T-helper 22 cell (primary cell): ENCODE measurements at places on chromosomes 16 and 17.

DNA sequence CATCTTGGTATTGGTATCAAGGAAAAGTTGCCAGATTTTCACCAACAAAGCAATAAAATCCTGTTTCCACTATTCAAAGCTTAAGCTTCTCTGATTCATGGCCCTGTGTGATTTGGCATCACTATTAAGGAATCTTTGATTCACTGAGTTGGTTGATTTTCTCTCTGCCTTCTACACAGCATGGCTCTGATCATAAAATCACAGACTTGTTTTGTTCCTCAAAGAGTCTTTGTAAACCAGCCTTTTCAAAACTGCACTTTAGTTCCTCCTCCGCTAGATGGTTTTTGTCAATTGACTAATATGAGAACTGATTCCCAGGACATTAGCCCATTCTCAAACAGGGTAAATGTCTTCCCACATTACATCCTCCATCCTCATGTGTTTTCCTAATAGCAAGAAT lies 197.6 kb downstream of the DNAH9 start:
- no peak for DNase-seq

- DNase-seq: no peak
Measured at GRCh38 chr17:30271102-30271501, 20.6 kb downstream of the BLMH start.

DNA sequence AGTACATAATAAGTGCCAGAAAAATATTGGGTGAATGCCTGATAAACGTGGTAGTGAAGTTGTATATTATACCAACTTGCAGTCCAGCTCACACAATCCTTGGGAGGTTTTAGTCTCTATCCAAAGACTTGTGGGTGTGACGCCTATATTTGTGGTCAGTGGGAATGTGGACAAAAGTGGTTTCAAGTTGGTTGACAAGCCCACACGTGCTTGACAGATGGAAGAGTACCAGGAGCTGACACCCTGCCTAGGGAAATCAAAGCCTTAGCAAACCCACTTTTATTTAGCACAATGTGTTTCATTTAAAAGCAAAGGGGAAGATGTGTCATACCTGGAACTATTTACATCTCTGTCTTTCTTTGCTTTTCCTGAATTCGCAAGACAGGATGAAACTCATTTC lies 79.0 kb downstream of the CA10 start:
- no peak for DNase-seq

DNA sequence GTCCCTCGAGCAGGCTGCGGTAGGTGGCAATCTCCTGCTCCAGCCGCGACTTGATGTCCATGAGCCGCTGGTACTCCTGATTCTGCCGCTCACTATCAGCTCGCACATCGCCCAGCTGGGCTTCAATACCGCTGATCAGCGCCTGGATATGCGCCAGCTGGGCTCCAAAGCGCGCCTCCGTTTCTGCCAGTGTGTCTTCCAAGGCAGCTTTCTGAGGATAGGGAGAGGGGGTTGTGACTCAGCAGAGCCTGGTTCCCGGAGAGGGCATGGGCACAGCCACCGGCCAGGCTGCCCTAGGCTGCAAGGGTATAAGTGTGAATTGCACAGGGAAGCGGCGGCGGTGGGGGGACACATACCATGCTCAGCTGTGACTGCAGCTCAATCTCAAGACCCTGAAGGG lies 4.3 kb downstream of the KRT19 start:
- no peak for DNase-seq

DNA sequence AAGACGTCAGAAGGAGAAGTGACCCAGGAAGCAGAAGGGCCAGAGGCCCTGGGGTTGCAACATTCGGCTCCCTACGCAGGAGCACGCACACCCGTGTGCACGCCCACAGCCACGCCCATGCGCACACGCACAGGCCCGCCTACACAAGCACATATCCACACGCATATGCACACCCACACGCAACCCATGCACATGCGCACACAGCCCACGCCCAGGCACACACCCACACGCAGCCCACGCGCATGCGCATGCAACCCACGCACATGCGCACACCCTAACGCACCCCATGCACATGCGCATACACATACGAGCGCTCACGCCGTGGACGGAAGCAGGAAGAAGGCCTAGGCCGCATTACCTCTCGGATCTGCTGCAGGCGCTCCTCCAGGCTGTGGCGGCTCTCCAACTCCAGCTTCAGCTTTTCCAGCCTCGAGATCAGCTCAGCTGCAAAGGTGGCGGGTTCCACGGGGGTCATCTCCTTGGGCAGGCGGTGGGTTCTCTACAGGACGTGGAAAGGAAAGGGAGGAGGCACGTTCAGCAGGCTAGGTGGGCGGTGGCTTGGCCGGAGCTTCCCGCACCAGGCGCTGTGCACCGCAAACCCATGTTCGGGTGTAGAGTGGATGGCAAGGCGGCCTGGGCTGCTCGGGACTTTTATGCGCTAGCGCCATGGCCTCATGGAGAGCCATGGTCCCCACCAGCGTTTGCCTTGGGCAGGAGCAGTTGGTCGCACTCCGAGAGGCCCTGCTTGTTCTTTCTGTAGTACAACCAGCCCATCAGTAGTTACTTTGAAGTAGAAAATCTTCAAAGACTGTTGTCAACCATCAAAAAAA lies 23.4 kb downstream of the AXIN2 start:
- DNase-seq: no peak

- DNase-seq: no peak
Measured at GRCh38 chr17:71866095-71866494, 254.7 kb upstream of the SOX9 start.

DNA sequence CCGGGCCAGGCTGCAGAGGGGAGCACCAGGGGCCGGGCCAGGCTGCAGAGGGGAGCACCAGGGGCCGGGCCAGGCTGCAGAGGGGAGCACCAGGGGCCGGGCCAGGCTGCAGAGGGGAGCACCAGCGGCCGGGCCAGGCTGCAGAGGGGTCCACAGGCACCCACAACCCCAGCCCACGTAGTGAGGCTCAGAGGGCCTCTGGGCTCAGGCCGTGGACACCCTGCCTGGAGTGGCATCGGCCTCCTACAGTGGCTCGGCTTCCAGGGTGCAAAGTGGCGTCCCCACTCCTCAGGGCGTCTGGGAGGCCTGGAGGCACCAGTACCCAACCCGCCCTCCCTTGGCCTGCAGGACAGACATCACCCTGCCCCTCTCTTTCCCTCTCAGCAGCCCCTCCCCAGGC lies 9.6 kb downstream of the DOC2B start:
- no peak for DNase-seq

DNA sequence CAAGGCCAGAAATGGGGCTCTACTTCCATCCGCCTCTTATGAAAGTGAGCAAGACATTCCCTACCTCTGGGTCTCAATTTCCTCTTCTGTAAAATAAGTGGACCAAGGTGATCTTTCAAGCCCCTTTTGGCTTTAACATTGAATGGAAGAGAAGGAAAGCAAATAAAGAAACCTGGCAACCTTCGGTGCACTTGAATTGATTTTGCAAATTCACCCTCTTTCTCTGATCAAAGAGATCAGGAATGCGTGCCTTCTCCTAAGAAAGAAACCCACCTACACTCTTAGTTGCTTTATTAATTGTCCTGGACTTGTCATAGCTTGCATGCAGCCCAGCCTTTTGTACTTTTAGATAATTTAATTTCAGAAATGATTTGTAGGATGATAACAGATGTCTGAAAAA lies 3.0 kb downstream of the MSI2 start:
- no peak for DNase-seq

DNA sequence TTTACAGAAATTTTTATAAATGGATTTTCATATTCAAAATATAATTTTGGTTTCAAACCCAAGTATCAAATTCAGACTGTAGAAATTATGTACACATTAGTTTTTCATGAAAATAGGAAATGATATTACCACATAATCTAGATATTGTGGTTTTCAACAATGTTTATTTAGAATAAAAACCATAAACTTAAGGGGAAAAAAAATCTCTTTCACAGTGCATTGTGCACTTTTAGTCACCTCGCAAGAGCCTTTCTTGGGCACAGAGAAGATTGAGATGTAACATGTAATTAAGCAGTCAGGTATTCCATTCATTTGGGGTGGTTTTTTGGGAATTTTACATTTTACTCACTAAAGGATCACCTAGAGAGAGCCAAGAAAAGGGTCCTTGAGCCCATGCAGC lies 104.0 kb downstream of the TANC2 start:
- no peak for DNase-seq

DNA sequence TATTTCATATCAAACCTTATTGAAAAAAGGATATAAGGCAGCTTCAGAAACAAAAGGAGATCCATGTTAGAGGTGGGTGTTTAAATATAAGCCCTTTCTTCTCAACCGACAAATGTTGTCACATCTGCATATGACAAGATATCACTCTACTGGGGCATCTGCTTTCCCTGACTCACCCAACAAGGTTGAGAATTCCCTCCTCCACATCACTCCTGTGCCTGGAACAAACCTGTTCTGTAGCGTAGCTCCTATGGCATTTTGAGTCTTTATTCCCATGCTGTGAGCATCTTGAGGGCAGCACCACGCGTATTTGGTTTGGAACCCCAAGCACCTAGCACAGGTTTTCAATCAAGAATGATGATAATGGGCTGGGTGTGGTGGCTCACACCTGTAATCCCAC lies 59.4 kb upstream of the ZFHX3 start:
- no peak for DNase-seq

GRCh38 chr16:1105888-1106620 lies 10.0 kb upstream of the C1QTNF8 start:
- DNase-seq: no peak

GRCh38 chr16:57299009-57299718 lies 14.7 kb upstream of the PLLP start:
- peak; percentile 37 for DNase-seq

DNA sequence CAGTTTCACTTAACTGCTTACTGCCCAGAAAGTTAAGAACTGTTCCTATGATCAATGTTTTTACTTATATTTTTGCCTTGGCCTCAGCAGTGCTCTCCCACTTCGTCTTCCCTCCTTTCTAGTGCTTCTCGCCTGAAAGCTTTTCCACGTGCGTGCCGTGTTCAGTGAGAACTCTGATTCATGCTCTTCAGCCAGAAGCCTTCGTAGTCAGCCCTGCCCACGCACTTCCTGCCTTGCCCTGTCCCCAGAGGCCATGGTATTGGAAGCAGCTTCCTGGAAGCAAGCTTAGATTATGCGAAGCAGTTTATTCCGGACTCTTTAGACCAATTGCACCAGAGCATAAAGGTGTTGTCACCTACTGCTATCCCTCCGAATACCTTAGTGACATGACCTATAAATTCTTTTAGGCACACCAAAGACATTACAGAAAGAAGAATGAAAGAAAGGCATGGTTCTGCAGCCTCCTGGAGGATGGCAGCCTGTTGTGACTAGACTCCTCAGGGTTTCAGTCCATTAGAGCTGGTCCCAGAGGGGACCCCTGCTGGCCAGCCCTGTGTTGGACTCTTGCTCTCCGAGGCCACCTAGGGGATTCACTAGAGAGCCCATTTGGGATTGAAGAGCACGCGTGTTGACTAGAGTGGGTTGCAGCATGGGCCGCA lies 105.2 kb downstream of the RPTOR start:
- peak; percentile 21 for DNase-seq

GRCh38 chr16:65323655-65324237 lies 201.9 kb upstream of the CDH11 start:
- DNase-seq: no peak

DNA sequence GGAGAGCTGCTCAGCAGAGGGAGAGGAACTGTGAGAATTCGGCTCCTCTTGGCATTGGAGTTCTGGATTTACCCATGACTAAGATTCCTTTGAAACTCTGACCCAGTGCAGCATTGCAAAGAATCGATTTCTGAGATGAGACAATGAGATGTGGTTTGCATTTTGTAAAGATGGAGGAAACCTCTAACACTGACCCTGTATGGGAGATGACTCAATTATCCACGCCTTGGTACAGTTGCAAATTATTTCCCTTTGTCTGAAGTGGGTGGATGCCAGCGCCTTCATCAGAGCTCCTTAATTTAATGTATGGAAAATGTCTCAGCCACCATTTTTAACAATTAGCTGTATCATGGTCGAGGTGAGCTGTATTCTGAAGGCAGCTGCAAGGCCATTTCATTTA lies 53.4 kb downstream of the NUP93 start:
- DNase-seq: no peak

DNA sequence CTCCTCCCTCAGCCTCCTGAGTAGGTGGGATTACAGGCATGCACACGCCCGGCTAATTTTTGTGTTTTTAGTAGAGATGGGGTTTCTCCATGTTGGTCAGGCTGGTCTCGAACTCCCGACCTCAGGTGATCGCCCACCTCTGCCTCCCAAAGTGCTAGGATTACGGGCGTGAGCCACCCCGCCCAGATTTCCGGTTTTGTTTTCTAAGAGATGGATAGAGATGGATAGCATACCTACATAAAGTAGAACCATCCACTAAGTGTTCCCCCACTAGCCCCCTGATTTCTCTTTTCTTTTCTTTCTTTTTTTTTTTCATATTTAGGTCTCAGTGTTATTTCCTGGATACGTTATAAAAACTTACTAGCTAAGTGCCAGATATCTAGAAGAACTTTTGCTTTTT lies 2.0 kb downstream of the WSB1 start:
- no peak for DNase-seq

DNA sequence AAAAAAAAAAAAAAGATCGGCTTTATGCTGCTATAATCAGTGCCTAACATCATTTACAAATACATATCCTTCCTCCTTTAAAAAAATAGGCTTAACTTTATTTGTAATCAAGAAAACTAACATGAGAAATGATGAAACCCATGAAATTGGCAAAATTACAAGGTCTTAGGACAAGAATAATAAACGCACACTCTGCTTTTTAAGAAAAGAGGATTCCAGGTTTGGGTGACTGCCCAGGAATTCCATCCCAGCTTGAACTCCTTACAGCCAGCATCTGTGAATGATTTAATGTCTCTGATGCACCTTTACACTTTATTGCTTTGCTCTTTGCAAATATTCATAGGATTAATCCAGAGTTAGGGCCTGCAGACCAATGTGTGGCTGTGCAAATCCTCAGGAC lies 196.0 kb downstream of the CBLN1 start:
- DNase-seq: no peak

DNA sequence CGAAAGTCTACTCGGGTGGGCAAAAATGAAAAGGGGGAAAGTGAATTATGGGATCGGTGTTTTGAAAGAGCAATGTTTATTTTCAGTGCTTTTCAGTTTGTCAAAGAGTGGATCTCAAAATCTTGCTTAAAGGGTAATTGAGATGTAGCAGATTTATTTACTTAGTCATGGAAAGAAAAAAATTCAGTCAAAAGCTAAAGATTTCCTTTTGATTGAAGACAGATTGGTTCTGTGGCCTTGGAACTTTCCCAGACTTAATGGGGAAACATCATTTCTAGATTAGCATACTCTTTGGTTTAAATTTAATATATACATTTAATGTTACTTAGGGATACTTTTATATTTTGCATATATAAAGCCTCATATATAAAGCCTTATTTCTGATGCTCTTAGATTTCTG lies 20.6 kb downstream of the PRKAR1A start:
- DNase-seq: no peak

DNA sequence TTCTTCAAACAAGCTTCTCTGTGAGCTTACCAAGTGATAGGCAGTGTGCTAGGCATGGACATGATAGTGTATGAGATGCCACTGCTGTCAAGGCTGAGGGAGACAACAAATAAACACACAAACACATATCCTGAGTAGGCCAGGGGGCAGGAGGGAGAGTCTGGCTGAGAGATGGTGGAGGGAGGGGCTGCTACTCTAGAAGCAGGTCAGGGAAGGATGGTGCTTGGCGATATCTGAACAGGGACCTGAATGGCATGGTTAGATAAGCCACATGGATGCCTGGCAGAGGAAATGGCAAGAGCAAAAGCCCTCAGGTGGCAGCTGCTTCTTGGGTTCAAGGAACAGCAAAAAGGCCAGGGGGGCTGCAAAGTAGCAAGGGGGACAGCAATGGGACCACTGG lies 8.6 kb upstream of the CHST6 start:
- DNase-seq: no peak

- DNase-seq: no peak
Measured at GRCh38 chr17:307741-308507, 44.7 kb downstream of the RPH3AL start.

GRCh38 chr17:77571155-77571981 lies 387.1 kb upstream of the TNRC6C start:
- no peak for DNase-seq
